Stimulated activated CD4-positive, alpha-beta T cell treated with anti-CD3 and anti-CD28 coated beads, Interleukin-1b, Interleukin-23, amount 100 ng/mL, for 24 hours (primary cell): ENCODE measurements at places on chromosomes 11 and 22.

- no peak for DNase-seq
Measured at GRCh38 chr22:30673136-30673535, 5.5 kb upstream of the DUSP18 start.

- DNase-seq = no peak
Measured at GRCh38 chr22:50118557-50119168, 28.9 kb downstream of the MOV10L1 start.

DNA sequence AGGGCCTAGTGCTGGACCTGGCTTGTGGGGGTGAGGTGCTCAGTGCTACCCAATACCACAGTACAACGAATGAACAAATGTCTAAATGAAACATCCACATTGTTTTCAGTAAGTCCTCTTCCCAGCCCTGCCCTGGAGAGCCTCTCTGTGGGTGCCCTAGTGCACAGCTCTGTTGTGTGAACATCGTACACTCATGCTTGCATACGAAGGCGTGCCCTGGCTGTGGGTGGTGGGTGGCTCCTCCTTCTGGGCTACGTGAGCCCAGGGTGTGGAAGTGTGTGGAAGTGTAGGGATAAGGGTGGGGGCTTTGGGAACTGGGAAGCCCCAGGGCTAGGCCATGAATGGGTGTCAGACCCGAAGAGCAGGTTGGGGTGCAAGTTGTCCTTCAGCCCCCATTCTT, 592 bp upstream of the NLRX1 start:
- DNase-seq = no peak

GRCh38 chr11:31806928-31807798, 4.0 kb downstream of the PAX6 start:
- DNase-seq = no peak

DNA sequence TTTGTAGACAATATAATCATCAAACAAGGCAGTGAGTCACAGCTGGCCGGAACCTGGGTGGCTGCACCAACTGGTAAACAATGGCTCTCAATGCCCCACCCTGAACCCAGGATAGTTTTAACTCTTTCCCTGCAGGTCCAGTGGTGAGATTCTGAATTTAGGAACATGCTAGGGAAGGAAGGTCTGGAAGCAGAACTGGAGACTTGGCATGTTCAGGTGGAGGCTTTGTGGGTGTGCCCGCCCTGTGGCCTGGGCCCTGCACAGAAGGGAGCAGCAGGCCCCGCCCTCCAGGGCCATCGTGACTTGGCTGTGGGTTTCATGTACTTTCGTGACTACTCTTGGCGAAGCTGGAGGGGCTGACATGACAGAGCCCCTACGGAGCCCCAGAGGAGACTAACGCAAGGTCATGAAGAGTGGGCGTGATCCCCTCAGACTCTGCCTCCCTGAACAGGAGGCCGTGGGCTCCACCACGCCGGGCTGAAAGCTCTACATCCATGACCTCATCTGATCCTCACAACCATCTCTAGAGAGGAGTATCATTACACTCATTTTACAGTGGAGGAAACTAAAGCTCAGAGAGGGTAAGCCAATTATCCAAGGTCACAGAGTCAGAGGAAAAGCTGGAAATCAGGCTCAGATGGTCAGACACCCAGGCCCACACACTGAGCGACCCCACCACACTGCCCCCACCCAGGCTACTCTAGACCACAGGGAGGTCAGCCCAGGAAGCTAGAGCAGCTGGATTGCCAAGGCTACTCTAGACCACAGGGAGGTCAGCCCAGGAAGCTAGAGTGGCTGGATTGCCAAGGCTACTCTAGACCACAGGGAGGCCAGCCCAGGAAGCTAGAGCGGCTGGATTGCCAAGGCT, 27.3 kb downstream of the MAFF start:
- no peak for DNase-seq

DNA sequence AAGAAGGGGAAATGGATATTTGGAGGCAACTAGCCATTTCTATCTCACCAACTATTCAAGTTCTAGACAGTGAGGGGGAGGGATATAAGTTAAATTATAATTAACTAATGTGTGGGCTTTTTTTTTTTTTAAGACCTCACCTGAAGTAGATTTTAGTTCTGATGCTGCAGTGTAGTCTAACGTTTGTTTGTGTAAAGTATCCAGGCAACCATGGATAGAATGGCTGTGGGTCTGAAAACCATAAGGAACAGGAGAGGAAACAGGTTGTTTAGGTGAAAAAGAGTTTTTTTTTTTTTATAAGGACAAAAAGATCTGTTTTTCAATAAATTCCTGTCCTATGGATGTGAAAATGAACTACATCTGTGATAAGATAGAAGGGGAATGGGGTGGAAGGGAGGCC, 262.4 kb upstream of the PLET1 start:
- no peak for DNase-seq

- no peak for DNase-seq
Measured at GRCh38 chr11:110679323-110679975, 32.8 kb downstream of the ARHGAP20 start.

DNA sequence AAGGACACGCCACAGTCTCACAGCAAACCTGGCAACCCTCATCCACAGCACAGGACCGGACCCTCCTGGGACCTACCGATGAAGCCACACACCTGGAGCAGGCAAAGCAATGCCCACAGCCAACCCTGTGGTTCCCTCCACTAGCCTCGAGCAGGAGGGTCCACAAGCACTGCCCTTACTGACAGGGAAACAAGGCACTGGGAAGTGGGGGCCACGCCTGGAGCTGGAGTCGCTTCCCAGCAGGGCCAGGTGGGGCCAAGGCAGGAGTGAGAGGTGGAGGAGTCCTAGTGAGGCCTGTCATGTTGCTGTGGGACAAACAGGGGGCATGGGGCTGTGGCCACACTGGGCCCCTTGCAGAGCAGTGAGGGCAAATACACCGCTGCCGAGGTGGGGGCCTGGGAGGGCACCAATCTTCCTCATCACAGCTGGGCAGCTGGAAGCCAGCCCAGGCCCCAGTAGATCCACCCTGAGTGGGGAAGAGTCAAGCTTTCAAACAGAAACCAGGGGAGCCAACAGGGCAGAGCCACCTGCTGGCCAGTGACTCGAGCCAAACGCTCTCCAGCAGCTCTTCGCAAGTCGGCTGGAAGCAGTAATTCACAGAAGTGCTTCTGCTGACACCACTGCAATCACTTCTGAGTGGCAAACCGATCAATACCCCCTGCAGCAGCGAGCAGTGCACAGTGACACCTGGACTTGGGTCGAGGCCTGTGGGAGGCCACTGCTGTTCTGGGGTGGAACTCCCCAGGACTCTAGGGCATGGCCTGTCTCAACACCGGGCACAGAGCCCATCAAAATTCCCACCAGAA, 13.7 kb downstream of the SULT4A1 start:
- DNase-seq = no peak

- no peak for DNase-seq
Measured at GRCh38 chr11:68546555-68546954, 86.0 kb downstream of the PPP6R3 start.

DNA sequence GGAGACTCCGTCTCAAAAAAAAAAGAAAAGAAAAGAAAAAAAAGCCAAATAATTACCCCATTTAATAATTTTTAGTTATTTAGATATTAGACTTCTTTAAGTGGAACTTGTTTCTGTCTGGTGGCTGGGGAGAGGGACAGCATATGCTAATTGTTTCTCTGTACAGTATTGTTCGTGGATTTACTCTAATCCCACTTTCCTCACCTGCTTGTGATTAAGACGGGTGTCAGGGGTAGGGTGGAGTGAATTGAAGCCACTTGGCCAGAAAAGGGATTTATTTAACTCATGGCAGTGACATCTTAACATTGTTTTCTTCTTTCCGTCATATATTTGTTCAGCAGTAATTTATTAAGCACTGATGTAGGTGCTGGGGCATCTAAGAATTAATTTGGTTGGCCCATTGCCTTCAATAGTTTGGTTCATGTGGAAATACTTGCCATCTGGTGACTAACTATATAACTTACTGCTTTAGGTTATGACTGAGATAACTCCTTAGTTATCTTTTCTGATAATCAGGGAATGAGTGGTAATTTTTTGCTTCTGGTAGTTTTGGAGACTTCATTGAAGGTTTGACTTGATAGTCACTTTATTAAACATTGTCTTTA, 4.6 kb downstream of the TNRC6B start:
- no peak for DNase-seq

DNA sequence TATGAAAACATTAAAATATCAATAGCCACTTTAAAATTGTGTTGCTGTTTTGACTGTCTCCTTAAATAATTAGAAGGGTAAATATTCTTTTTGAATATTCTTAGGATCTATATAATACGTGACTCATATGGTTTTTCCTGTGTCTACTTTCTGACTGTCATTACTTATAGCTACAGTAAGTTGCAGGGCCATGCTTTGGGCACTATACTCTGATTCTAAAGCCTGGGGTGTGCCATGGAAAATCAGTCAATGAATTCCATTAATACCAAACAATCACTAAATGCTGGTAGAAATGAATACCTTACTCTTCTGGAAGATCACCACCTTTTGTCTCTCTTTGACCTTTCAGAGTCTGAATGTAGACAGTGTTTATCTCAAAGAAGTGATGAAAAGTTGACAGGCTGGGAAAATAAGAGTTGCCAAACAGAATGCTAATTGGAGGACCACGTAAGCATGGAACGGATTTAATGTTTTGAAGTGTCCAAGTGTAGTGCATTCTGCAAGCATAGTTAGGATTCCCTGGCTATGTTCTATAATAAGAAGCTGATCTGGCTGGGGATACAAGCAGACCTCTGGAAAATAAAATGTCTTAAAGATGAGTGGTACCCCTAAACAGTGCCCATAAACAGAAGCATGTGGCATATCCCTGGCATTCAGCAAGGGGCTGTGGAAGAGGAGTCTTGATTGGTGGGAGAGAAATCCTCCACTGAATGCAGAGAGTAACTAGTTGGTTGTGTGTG, 16.8 kb downstream of the LUZP2 start:
- no peak for DNase-seq

- DNase-seq = no peak
Measured at GRCh38 chr22:46448333-46448732, 89.1 kb downstream of the CELSR1 start.

DNA sequence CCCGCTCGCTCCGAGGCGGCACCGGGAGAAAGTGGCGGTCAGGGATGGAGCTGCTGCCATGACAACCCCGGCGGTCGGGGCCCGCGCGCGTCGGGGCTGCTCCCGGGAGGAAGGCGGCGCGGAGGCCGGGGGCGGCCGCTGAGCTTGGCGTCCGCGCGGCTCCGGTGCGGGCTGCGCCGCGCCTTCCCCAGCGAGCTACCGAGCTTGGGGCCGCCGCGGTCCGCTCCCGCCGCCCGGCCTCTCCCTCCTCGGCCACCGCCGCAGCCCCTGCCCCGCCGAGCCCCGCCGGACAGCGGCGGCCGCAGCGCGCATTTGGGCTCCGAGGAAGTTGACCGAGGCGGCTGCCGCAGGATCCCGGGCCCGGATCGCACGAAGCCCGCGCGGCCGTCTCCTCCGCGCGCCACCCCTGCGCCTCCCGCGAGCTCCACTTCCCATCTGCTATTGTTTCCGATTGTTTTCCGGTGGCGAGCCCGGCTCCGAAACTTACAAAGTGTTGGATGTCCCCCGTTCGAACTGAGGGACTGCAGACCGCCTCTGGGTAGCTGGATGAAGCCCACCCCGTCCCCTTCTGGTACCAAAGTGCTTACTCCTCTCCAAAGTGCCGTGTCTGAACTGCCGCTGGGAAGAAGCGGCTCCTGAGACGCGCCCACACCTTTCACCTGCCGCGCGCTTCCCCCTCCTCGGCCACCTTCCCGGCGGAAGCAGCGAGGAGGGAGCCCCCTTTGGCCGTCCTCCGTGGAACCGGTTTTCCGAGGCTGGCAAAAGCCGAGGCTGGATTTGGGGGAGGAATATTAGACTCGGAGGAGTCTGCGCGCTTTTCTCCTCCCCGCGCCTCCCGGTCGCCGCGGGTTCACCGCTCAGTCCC, 540.3 kb downstream of the NTM start:
- no peak for DNase-seq

DNA sequence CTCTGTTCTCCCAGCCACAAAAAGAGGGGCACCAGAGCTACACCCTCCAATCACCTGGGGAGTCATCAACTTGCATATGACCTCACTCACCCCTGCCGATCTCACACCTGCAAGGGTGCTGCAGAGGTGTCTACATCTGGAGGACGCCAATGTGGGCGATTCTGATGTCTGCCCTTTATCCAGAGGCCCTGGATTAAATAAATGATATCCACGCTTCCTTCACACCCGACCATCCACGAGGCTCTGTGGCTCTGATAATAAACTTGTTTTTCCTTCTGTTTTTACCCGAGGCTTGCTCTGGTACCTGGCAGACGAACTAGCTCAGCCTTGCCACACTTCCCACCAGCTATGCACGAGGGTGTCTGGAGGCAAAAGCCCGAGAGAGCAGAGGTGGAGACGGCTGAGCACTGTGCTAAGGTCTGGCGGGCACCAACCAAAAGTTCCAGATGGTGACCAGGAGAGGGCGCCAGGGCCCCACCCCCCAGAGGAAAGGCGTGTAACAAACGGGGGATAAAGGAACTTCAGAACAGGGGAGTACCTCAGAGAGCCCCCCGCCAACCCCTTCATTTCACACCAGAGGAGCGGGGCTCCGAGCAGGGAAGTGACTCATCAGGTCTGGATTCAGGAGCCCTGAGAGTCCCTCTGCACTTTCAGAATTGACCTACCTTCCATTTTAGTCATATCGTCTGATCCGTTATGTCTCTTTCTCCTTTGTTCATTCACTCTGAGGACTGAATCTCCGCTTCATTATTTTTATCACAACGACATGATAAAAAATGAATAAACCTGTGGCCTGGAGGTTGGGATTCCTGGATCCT, 13.5 kb downstream of the SCN3B start:
- peak; percentile 38 for DNase-seq

GRCh38 chr22:37282385-37282677, at the start of gene CYTH4:
CYTH4 (plus strand) TSS chr22:37282508; CDS start chr22:37282570, 62 bp downstream.
- DNase-seq = peak; percentile 60

DNA sequence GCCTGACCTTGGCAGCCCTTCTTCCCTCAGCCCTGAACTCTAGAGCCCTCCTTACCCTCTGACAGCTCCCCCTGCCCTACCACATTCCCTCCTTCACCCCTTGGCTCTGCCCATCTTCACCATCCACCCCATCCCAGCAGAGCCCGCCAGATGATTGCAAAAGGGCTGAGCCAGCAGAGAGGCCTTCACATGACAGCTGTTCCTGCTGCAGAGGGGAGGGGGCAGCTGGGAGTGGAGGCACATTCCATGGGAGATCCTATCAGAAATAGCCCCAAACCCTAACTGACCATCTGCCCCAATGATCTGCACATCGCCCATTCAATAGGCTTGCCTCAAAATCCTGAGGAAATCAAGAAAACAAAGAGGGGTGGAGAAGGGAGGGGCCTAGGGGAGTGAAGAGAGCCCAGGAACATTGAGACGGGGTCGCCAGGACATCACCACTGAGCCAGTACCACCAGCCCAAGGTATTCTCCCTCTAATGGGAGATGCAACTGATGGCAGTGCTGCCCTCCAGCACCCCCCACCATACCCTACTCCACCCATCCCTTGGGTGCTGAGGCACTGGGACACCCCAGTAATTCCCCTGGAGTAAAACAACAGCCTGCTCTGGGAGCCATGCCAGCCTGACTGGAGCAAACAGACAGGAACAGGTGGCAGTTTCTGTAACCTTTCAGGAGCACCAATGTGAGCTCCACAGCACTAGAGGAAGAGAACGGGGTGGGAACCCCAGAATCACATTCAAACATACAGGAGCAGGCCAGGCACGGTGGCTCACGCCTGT, 8.0 kb upstream of the AHNAK start:
- no peak for DNase-seq

GRCh38 chr22:42560781-42561180, 7.0 kb downstream of the SERHL2 start:
- no peak for DNase-seq
